Smooth muscle cell of the umbilical artery (primary cell): ENCODE measurements at places on chromosomes 5 and 9. TPM values are rescaled to one million over a fixed set of nuclear protein-coding genes. Genes with fewer than 3 reads are reported as not detected.

The GRM6 gene
- total RNA-seq: not detected in 2 replicates

The BAAT gene
- 0.23 TPM in 1 of 2 replicates, not detected in the other for total RNA-seq

The BNC2 gene
- 20.6 and 30.3 TPM in 2 replicates for total RNA-seq

The SPINK1 gene
- total RNA-seq: 0.23 and 0.59 TPM in 2 replicates

The SOX30 gene
- total RNA-seq: 0.18 TPM in 1 of 2 replicates, not detected in the other

The SPATA31A1 gene
- not detected in 2 replicates for total RNA-seq

The INSL4 gene
- not detected in 2 replicates for total RNA-seq

The FGF10 gene
- total RNA-seq: under 0.01 TPM in 1 of 2 replicates, not detected in the other

The LSM11 gene
- 6.1 and 8.6 TPM in 2 replicates for total RNA-seq

The MEF2C gene
- total RNA-seq: 7.7 and 10.1 TPM in 2 replicates

The SPINK7 gene
- total RNA-seq: not detected in 2 replicates

The TMEM232 gene
- total RNA-seq: 1.7 and 3.9 TPM in 2 replicates

The FAM221B gene
- total RNA-seq: not detected in 2 replicates

The GRXCR2 gene
- total RNA-seq: not detected in 2 replicates
